ENCODE measurements at places on chromosomes 2 and 18. TPM values are rescaled to one million over a fixed set of nuclear protein-coding genes. Genes with fewer than 3 reads are reported as not detected.

Gene LAMA3
- 269 TPM for total RNA-seq

Gene PPP1R1C
- total RNA-seq = not detected

Gene HOXD3
- not detected for total RNA-seq

Gene SPC25
- 3.5 TPM for total RNA-seq
